ENCODE measurements at places on chromosomes 12 and 14.
A peak's percentile ranks its signal among the peaks of the same experiment; 100 is the strongest.

DNA sequence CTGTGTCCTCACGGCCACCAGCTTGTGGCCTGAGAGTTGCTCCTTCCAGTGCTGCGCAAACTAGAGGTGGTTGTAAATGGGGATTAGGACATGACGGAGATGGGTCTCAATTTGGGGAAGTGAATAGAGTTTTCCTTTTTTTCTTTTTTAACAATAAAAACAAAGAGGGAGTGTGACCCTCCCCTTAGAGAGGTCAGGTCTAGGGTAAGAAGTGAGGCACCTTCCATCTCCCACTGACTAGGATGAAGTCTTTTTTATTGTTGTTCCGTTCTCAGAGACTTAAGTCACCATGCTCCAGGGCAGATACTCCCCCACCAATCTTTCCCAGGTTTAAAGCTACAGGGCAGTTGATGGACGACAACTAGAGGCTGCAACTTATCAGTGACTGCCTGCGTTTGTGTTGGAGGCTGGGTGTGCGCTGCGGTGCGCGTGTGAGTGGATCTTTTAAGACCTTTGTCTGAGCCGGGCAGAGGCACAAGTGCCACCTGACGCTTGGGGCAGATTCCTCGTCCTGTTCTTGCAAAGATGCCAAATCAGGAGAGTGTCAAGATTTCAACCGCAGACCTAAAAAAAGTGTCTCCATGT is 2.1 kb upstream of the GSC start:
- no peak for ATAC-seq

DNA sequence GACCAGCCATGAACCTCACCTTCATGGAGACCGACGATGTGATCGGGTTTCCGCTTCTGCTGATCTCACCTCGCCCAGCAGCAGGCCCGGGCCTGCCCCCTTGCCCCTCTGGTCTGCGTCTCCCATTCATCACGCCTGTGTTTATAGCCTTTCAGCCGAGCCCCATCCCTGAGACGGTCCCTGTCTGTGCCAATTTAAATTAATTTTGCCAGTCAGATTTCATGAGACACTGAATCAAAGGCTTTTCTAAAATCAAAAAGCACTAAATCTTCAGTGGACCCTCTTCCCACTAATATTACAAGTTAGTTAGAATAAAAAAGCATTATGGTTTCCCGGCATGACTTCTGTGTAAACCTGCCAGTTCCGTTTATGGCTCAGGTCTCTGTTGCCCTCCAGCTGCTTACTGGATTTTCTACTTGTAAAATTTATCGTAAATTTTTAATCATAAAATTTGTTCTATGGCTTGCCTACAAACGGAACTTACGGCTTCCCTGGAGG is 155.9 kb downstream of the ESRRB start:
- ATAC-seq = no peak

- ATAC-seq = no peak
These were observed 110.0 kb downstream of the CCDC60 start for GRCh38 chr12:119444462-119445044.

- no peak for ATAC-seq
These were observed 85.2 kb downstream of the WNK1 start for GRCh38 chr12:837548-837947.

DNA sequence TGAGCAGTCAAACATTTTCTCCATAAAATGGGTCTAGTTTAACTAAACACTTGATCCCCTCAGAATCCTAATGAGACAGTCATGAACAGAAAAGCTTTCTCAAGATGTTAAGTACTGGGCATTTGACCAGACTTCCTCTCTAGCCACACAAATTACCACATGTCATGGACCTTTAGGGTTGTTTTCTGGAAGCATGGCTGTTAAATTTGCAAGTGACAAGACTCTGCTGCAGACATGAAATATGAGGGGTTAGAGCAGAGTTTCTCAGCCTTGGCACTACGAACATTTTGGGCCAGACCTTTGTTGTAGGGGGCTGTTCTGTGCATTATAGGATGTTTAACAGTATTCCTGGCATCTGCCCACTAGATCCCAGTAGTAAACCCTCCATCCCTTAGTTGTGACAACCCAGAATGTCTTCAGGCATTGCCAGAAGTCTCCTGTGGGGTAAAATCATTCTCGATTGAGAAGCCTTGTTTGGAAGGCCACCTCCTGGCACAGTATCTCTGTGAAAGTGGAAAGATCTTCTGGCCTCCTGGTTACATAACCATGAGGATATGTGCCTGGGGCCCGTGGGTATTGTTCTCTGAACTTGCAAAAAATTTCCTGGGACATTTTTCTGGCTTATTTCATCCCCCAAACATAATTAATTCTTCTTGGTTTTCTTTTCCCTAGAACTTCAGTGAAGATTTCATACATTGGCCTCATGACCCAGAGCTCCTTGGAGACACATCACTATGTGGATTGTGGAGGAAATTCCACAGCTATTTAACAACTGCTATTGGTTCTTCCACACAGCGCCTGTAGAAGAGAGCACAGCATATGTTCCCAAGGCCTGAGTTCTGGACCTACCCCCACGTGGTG is 4.3 kb downstream of the TMEM106C start:
- no peak for ATAC-seq

GRCh38 chr14:100122481-100123223 is 36.8 kb downstream of the DEGS2 start:
- no peak for ATAC-seq

GRCh38 chr12:102498471-102498870 is 18.1 kb upstream of the IGF1 start:
- ATAC-seq = no peak

- ATAC-seq = no peak
These were observed 66.4 kb upstream of the FLRT2 start for GRCh38 chr14:85463512-85463911.

- no peak for ATAC-seq
These were observed 110.5 kb upstream of the CLEC14A start for GRCh38 chr14:38366374-38366773.

DNA sequence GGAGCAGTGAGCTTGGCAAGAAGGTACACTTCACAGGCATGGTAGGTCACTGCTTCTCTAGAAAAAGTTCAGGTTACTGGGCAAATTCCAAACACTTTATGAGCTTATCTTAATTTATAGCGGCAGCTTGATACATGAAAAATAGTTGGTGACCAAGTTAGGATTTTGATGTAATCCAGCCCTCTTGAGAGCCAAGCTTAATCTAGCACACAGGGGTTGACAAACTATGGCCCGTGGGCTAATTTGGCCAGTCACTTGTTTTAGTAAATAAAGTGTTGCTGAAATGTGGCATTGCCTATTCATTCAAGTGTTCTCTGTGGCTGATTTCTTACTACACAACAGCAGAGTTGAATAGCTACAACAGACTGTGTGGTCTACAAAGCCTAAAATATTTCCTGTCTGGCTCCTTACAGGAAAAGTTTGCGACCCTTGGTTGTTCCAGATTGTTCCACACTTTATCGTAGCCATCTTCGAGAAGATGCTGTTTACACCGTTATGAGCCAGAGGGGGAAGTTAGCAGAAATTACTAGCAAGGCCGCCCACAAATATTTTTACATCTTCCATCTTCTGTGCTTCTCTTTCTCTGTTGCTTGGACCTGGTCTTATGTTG is 120.9 kb downstream of the DAAM1 start:
- no peak for ATAC-seq

DNA sequence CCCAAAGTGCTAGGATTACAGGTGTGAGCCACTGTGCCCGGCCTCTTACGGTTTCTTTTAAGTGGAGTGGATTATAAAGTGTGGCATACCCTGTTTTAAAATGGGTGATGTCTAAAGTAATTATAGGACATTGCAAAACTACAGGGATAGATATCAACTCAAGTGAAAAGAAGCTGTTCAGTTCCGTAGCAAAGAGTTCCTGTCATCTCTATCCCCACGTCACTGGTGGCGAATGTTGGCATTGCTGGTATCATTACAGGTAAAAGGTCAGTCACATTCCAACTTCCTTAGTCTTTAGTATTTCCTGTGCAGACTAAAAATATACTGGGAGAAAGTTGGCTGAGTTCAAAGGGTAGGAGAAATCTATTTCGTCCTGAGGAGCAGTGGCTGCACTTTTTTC is 95.6 kb upstream of the SLC38A2 start:
- ATAC-seq = no peak

- ATAC-seq = no peak
These were observed 84.7 kb downstream of the PTPRO start for GRCh38 chr12:15407025-15407424.

DNA sequence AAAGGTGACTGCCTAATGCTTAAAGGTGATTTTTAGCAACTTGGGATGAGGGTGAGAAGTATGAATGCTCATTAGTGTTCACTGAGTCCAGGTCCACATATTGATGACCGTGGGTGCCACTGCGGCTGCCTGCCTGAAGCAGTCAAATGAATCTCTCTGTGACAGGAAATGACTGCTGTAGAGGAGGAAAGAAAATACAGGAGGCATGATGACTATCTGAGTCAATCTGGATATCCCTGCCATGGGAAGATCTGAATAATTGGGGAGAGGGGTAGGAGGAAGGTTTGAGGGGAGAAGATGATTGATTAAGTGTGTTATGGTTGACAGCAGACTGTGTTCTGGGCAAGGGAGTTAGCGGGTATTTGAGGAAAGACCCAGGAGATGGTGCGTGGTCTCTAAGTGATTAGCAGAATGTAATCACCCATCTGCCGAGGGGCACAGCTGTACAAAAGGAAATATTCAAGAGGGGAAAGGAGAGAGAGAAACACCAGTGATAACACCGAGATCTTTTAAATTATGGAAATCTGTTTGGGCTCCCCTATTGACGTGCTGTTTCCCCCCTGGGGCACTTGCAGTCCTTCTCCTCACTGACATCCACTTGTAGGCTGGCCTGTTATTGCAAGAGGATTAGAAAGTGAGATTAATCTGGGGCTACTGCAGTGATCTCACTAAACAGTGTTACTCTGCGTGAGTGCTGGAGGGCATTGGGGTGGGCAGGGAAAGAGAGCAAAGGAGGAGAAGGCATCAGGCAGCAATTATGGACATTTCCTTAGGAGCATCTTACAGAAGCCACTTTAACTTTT is 97.7 kb downstream of the AKAP6 start:
- no peak for ATAC-seq

DNA sequence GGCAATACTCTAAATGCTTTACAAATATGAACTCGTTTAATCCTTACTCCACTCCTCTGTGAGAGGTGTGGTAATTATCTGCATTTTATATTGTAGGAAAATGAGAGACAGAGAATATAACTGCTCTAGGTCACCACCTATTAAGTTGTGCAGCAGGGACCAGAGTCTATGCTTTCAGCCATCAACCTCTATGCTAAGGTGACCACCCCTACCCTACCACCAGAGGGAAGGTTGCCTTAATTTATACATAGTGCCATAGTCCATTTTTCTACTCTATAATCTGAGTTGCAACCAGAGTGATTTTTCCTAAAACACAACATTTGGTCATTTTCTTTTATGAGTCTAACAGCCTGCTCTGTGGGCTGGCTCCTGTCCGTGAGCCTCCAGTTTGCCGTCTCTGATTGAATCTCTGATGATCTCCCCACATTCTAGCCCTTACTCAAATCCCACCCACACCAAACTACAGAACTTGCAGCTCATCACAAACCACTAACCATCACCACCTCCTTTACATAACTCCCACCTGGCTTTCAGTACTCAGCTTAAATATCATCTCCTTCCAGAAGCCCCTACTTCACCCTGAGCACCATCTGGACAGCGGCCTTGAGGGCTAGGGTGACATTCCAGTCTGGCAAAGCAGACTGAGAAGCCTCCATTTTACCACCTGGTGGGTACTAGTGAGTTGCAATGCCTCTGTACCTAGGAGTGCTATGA is 126.6 kb downstream of the PPM1H start:
- no peak for ATAC-seq

GRCh38 chr14:79602045-79602444 is 609.3 kb downstream of the DIO2 start:
- no peak for ATAC-seq

DNA sequence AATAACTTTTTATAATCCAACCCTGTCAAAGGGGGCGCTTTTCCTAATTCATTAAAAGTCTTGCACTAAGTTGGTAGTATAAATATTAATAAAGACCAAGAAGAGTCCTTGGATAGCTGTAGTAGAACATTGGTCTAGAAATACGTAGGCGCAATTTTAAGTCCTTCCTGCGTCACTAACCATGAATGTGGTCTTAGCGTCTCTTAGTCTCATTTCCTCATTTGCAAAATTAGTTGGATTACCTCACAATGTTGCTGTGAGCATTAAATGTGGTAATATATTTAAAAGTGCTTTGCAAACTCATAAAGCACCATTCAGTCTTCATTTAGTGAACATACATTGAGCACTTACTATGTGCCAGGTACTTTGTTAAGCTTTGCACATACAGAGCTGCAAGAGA is 149.7 kb downstream of the AEBP2 start:
- ATAC-seq = no peak

GRCh38 chr14:103434868-103435442 is 49.7 kb downstream of the MARK3 start:
- no peak for ATAC-seq

DNA sequence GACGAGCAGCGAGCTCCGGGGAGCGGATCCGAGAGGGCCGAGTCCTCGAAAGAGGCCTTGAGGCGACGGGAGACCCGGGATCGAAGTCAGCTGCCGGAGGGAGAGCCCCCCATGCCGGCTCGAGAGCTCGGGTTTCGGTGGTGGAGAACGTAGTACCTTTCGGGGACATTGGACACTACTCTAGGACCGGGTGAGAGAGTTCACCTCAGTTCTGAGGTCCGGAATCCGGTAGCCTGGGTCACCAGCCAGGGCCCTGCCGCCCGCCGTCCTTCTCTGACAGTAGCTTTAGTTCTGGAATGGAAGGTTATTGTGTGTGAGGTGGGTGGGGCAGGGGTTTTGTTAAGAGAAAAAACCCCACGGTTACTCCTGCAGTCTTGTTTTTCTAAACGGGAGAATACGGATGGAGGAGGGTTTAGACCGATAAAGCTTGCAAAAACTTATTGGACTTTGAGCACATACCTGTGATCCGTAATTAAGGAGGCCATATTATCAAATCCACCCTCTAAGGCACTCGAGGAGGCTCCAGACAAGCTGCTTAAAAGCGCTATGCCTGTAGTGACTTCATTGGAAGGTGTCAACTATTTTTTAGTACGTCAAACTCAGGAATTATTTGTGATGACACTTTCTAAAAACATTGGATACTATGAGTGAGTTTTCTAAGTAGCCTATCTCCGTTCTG is 765 bp downstream of the SCYL2 start:
- no peak for ATAC-seq

DNA sequence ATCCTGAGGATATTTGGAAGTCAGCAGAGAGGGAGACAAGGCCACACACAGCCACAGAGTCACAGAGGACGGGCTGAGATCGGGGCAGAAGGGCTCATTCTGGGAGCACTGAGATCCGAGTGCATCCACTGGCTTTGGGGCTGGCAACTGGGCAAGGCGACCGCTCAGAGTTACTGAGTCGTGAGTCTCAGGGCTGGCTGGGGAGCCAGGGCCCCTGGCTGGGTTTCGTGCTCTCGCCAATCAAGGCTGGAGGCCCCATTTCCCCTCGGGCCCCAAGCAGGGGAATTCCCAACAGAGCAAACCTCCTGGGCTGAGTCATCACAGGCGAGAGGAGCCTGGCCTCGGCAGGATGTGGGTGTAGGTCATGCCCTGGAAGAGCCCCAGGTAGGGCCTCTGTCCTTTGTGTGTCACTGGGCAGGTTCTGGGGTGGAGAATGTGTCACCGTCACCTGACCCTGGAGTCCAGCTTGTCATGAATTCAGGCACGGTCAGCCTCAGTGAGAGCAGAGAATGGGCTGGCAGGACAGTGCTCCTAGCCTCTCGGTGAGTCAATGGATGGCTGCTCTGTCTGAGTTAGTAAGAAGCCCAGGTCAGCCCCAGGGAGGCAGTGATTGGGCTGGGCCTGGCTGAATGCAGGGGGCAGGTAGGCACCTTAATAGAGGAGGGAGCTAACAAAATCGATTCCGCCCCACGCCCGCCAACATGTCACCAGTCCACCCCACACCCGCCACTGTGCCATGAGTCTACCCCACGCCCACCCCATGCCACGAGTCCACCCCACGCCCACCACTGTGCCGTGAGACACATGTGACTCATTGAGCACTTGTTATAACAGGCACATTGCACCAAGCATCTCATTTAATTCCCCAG is 16.9 kb downstream of the ASB2 start:
- peak; percentile 73 for ATAC-seq
